Forelimb muscle (tissue), 1 donor: ENCODE measurements at places on chromosomes 16 and 17.

DNA sequence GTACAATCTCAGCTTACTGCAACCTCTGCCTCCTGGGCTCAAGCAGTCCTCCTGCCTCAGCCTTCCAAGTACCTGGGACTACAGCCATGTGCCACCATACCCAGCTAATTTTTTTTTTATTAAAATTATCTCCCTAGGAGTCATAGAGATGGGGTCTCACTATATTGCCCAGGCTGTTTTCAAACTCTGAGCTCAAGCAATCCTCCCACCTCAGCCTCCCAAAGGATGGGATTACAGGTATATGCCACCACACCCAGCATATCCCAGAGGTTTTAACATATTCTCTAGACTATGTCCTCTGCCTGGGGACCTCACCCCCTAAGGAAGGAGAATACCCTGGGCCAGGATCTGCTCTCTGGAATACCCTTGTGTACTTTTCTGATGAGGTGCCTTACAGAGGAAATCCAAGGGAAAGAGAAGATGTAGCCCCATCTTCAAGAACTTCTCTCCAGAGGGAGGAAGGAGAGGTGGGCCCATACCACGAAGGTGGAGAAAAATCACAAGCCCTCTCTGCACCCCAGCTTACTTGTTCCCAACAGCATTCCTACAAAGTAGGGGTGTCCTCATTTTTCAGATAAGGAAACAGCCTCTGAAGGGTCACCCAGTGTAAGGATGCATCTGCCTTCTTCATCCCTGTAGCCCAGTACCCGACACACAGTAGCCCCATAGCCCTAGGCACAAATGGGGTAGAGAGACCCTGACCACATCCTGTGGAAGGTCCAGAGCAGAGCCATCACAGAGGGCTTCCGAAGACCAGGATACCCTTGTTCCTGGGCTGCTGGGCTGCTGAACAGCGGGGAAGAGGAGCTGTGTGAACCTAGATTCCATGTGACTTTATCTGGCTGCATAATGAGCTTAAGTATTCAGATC lies 151.6 kb downstream of the SOCS1 start:
- DNase-seq: no peak

DNA sequence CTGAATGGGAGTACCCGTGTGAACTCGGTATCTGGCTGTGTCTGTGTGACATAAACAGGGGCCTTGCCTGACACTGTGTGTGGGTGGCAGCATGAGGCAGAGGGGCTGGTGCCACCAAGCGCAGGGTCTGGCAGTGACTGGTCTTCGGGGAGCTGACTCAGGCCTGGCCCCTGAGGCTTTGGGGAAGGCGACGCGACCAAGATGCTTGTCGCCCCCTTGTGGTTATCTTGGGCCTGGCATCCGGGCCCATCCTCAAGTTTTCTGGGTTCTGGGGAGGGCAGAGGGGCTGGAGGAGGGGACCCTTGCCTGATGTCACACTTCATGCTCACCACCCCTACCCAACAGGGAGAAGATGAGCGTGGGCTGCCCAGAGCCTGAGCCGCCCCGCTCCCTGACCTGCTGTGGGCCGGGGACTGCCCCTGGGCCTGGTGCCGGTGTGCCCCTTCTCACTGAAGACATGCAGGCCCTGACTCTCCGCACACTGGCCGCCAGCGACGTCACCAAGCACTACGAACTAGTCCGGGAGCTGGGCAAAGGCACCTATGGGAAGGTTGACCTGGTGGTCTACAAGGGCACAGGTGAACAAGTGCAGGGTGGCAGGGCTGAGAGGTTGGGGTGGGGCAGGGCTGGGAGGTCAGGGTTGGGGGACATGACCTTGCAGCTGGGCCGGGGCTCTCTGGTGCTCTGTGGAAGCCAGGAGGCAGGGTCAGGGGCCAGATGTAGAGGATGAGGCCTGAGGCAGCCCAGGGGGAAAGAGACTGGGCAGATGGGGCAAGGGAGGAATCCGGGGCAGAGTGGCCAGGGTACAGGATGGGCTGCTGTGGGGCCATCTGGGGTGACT lies 24.9 kb downstream of the SBK1 start:
- no peak for DNase-seq

DNA sequence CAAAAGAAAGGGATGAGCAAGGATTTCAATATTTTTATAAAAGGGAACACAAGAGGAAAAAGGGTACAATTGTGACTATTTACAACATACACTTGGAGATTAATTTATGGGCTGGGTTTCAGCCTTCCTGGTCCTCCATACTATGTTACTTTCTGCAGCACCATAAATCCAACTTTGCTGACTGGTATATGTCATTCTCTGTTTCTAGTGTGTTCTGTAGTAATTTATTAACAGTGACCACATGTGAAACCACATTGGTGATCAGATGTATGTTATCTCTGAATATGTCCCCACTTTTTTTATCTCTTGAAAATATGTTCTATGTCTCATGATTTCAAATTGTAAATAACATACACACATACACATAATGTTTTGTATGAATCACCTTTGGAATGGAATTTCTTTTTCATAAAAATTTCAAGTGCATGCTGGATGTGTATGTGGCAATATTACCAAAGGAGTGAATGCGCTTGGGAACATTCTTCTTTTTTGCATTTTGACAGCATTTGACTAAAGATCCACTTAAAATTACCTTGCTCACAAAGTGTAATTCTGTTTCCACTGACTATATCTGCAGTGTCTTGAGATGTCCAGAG lies 2.9 kb upstream of the LYRM9 start:
- no peak for DNase-seq

GRCh38 chr17:74943808-74944522 lies 8.3 kb downstream of the OTOP3 start:
- DNase-seq: no peak

DNA sequence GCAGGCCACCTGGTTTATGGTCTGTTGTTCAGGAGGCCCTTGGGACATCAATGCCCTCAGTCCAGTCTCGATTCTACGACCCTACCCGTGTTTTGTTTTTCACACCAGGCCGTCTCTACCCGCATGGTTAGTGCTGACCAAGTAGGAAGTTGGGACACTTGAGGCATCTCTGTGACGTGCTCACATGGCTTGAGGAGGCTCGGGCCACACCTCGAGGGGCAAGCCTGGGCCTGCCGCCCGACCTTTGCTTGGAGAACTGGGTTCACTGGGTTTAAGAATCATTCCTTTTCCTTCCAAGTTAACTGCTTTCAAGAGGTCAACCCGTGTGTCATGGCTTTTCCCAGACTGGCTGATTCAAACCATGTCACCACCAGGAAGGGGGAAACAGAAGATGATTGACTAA lies 86.8 kb downstream of the CMIP start:
- no peak for DNase-seq

DNA sequence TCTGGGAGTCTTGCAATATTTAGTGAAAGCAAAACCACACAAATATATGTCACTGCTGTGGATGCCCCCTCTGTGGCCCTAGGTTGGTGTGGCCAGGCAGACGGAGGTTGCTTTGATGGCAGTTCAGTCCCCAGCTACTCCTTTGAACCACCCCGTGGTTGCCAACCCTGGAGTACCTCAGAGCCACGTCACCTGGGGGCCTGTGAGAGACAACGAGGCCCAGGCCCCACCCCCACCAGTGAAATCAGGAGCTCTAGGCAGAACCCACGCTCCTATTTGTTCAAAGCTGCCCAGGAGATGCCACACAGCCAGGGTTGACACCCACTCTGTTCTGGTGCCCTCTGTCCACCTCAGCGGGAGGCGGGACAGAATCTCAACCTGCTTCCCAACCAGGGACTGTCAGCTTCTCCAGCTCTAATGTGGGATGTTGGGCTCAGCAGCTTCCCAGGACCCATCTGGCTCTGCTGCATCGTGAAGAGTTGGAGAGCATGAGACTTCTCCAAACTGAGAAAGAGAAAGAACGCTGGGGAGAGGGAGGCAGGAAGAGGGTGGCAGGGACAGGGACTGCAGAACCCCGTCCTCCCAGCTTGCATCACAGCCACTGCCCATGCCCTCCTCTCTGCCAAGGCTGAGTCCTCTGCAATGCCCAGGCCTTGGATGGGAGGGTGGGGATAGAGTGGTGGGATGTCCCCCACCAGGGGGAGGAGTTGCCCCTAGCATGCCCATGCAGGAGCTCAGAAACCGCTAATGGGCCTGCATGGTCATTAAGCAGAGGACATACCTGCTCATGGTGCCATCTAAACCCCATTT lies 81.8 kb downstream of the C16orf78 start:
- DNase-seq: no peak

DNA sequence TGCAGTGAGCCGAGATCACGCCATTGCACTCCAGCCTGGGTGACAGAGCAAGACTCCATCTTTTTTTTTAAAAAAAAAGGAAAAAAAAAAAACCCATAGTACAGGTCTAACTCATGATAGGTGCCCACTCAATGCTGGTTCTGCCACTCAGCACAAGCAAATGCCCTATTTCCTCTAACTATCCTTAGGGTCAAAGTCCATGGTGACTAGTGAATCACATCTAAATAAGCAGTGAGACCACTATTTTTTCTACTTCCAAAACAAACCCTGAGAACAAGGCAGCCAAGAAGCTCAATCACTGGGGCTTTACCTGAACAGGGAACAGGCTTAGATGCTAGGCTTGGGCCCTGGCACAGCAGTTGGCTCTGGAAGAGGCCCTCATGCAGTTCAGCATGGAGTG lies 3.4 kb downstream of the BLTP2 start:
- no peak for DNase-seq

DNA sequence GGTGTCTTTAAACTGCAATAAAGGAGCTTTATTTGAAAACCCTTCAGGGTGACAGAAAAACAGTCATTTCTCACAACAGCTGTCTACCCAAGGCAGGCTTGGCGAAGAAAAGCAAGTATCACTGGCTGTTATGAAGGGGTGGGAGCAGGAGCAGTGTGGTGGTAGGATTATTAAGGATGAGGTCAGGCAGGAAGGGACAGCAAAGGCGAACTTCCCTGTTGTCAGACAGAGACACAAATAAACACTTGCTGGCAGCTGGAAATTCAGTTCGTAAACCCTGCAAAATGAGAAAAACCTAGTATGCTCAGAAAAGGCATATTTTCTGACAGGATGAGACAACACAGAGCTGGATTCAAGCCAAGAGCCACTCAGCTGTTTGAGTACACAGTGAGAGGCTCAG lies 416.3 kb upstream of the CDH5 start:
- no peak for DNase-seq
